ENCODE measurements at places on chromosomes 3 and 15.

GRCh38 chr3:12758025-12758781, 856 bp downstream of the TMEM40 start:
- peak; percentile 16 for DNase-seq

GRCh38 chr15:87949151-87949574, 307.4 kb downstream of the NTRK3 start:
- no peak for DNase-seq

DNA sequence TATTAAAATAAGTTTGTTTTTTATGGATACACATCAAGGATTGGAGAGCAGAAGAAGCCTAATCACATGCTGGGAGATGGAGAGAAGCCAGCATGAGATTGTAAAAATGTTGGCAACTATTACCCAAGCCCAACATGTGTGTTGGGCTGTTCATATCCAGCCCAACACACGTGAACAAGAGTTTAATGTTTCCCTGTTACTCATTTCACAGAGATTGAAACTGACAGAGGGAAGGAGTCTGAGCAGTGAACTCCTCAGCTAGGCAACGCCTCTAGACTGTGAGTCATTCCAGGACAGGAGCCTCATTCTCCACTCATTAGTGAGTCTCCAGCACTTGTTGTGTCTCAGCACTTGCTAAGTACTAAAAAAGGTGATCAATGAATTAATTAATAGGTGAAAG, 43.2 kb upstream of the CMSS1 start:
- DNase-seq: peak; percentile 52

GRCh38 chr3:152564459-152564858, 270.5 kb upstream of the P2RY1 start:
- no peak for DNase-seq

GRCh38 chr3:170477395-170477794, 58.7 kb downstream of the CLDN11 start:
- DNase-seq: no peak

Data from HFF-Myc (cell line).